ENCODE measurements at places on chromosomes 2 and 18. TPM values are rescaled to one million over a fixed set of nuclear protein-coding genes. Genes with fewer than 3 reads are reported as not detected.
A peak's percentile ranks its signal among the peaks of the same experiment; 100 is the strongest.

DNA sequence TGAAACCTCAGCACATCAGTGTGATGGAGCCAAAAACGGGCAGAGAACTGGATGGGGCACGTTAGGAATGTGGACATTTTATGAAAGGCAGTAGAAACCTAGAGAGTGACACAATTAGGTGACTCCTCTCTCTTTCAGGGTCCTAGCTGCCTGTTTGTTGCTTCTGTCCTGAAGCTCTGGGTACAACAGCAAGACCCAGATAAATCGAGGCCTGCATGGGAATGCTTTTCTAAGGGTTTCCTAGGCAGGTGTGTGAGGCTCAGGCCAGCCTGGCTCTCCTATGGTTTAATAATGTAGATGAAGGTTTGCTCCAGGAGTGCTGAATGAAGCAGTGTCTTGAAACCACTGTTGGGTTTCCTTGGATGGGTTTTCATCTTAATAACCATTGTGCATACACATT lies 517.1 kb upstream of the RAB6C start:
- no peak for DNase-seq

The MGAT4A gene
- total RNA-seq: 8.0 TPM

GRCh38 chr2:161088658-161089350 lies 71.4 kb upstream of the TANK start:
- no peak for DNase-seq

DNA sequence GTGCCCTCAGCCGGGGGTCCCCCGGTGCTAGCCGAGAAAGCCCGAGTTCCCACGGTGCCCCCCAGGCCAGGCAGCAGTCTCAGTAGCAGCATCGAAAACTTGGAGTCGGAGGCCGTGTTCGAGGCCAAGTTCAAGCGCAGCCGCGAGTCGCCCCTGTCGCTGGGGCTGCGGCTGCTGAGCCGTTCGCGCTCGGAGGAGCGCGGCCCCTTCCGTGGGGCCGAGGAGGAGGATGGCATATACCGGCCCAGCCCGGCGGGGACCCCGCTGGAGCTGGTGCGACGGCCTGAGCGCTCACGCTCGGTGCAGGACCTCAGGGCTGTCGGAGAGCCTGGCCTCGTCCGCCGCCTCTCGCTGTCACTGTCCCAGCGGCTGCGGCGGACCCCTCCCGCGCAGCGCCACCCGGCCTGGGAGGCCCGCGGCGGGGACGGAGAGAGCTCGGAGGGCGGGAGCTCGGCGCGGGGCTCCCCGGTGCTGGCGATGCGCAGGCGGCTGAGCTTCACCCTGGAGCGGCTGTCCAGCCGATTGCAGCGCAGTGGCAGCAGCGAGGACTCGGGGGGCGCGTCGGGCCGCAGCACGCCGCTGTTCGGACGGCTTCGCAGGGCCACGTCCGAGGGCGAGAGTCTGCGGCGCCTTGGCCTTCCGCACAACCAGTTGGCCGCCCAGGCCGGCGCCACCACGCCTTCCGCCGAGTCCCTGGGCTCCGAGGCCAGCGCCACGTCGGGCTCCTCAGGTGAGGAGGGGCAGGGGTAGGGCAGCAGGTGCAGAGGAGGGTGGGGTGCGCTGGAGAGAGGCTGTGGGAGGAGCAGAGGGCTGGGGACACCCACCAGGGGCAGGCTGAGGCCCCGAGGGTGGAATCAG lies 14.1 kb upstream of the GMPPA start:
- no peak for DNase-seq

DNA sequence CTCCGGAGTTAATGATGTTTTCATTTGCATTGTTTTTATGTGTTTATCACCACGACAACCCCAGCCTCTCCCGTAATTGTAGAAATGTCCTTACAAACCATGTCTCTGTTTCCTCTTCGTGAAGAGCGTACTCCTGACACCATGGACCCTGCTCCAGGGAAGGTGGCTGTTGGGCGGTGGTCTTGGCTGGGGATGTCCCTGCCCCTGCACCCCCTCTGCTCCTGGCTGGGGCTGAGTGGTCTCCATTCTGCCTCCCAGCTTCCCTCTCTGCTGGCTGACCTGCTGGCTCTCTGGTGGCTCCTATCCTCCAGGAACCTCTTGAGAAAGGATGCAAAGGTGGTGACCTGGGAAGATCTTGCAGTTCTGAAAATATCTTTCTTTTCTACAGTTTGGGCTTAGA lies 81.1 kb downstream of the ASB1 start:
- DNase-seq: no peak

GRCh38 chr2:149525323-149525722 lies 62.3 kb downstream of the MMADHC start:
- no peak for DNase-seq

- no peak for DNase-seq
These were observed 18.3 kb upstream of the KLHL29 start for GRCh38 chr2:23366720-23367119.

- DNase-seq: no peak
These were observed 17.3 kb downstream of the PLCL1 start for GRCh38 chr2:197821550-197822289.

The QPCT gene
- 21.6 TPM for total RNA-seq

DNA sequence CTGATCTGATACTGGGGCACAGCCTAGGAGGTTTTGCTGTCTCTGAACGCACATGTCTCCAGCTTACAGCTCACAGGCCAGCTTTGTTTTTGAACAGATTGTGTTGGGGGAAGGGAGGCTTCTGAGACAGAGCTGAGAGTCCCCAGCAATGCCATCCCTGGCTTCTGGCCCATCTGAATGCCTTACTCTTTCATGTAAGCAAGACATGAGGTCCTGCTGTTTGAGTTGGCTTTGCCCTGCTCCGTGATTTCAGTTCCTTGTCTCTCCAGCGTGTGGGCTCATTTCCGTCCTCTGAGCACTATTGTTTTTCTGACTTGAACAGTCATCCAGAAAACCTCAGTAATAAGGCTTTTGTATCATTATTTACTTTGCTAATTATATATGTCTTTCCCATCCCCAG lies 194.9 kb upstream of the TNP1 start:
- DNase-seq: no peak

- DNase-seq: no peak
These were observed 11.7 kb downstream of the CCBE1 start for GRCh38 chr18:59685501-59685900.

GRCh38 chr18:46055838-46056230 lies 16.2 kb downstream of the PSTPIP2 start:
- no peak for DNase-seq

The ITGA4 gene
- total RNA-seq: 23.5 TPM

The CFAP65 gene
- 0.26 TPM for total RNA-seq

GRCh38 chr2:232896111-232896510 lies 26.0 kb downstream of the SNORC start:
- DNase-seq: no peak

DNA sequence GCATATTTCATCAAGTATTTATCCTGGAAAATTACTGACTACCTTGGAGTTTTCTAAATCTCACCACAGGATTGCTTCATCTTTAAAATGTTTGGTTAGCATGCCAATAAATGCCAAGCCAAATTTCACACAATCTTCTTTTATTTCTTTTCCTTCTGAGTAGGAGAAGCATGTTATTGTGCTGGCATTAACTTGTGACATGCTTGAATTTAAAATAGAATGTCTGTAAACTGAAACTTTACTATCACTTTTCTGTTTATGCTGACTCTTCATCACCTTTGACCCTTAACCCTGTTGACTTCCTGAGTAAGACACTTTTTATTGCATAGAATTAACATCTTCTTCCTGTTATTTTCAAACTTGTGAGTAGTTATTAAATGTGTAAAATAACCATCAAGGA lies 56.2 kb upstream of the LRRTM4 start:
- DNase-seq: no peak

- no peak for DNase-seq
These were observed 103.7 kb upstream of the ATP8B1 start for GRCh38 chr18:57906852-57907251.

DNA sequence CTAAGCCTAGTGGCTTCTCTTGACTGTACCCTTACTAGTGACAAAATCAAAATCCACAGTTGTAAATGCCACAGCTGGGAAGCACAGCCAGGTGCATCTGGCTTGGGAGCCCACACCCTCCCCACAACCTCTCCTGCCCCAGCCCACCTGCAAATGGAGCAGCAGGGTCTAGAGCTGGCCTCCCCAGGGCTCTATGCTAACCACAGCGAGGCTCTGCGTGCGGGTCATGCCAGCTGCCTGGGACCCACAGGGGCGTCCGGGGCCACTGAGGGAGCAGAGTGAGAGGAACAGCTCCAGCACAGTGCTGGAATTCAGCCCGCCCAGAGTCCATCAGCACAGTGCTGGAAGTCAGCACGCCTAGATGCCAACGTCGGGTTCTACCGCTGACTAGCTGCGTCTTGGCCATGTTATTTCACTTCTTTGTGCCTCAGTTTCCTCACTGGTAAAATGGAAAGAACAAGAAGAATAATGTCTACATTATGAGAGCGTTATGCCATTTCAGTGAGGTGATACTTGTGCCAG lies 109.1 kb upstream of the ID2 start:
- no peak for DNase-seq

DNA sequence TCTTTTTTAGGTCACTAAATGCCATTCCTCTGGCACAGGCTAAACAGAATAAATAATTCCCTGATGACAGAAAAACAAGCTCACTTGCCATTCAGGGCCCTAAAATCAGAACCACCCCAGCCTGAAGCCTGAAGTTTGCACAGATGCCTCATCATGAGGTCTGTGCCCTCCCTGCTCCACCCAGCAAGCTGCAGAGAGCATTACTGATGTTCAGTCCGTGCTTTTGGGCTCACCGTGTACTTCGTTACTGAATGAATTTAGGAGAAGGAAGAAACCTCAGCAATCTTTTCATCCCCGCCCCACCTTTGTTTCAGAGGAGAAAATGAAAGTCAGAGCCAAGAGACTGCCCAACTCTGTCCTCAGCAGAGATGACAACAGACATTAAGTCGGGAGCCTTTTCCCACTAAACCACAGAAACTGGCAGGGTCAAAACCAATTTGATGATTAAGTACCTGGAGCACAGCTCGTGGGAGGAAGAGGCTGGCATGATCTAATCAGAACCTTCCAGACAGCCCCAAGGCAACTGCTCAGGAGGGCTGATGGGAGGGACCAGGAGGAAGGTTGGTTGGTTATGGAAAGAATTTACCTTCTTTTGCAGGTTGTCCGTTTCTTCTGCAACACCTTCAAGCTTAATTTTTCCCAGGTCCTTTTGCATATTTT lies 122.7 kb downstream of the LAMA1 start:
- DNase-seq: peak; percentile 59

The NT5C1B gene
- not detected for total RNA-seq

The CHRND gene
- not detected for total RNA-seq

The CRYGD gene
- total RNA-seq: not detected

- DNase-seq: peak; percentile 96
These were observed at the start of gene MSH2 for GRCh38 chr2:47402805-47403608. Gene MSH2 (plus strand): TSS chr2:47403156. CDS start chr2:47403192, 36 bp downstream.

The DYSF gene
- 13.6 TPM for total RNA-seq

- DNase-seq: no peak
These were observed 1048.4 kb upstream of the CDH2 start for GRCh38 chr18:29225351-29225750.

GRCh38 chr2:187545238-187545751 lies 8.9 kb downstream of the TFPI start:
- no peak for DNase-seq

DNA sequence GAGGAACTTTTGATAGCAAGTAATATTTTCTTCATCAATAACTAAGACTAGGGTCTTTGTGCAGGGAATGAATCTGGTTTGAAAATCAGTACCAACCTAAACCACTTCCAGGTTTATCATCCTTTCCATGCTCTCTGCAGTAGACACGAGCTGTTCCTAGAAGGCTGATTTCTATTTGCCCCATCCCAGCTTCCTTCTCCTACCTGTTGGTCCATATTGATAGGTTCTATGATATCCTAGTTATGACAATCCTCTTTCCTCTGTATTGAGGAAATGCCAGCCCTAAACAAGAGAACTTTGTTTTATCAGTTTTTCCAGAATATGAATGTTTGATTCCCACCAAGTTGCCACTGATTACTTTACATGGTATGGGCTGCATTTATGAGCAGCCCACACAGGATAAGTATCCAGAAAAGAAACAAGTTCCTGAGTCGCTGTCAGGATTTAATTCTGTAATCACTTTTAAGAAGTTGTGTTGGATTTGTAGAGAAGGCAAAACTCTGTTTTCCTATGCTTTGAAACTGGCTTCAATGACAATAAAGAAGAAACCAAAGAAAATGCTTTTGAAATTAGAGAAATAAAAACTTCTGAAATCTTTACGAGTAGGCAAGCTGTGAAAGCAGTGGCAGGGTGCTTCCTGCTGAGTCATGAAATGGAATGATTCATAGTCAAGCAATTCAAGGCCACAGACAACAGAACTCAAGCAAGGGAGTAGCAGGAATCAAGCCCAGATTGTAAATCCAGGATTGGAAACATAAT lies 37.3 kb upstream of the TANK start:
- DNase-seq: peak; percentile 90

The GPC1 gene
- total RNA-seq: 198 TPM

DNA sequence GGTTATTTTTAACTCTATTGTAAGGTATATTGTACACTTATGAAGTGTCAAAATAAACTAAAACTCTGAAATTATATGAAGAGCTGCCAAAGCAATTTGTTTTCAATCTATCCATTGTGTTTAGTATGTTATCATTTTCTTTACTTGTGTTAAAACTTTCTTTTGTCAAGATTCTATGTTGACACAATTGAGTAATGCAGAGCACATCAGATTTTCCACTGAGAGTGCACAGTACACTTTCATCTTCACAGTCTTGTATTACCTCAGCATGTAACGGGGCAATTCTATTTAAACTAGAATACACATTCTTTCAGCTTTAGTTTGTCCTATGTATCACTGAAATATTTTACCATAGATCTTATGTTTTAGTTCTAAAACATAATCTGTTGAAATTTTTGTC lies 304.4 kb upstream of the ZC3H15 start:
- DNase-seq: no peak
